Brain microvascular endothelial cell (primary cell): ENCODE measurements at places on chromosomes 12 and 14.

- no peak for DNase-seq
These were observed 322.2 kb downstream of the AEBP2 start for GRCh38 chr12:19761463-19761862.

DNA sequence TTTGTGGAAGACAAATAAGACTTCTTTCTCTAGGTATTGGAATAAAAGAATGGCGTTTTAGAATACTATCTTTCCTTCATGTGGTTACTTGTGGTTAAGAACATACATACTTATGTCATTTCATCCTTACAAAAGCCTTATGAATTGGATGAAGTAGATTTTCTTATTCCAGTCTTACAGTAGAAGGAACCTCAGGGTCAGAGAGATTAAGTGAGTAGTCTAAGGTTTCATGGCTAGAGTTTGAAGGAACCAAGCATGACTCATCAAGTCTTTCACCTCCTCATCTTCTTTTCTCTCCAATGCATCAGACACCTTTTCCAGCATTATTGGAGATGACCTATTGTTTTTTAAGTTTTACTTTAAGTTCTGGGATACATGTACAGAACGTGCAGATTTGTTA lies 92.9 kb upstream of the NEDD1 start:
- DNase-seq, result no peak

GRCh38 chr14:68182492-68182891 lies 362.9 kb downstream of the RAD51B start:
- DNase-seq, result no peak

GRCh38 chr12:130877333-130877732 lies 5.5 kb downstream of the RAN start:
- DNase-seq, result no peak

DNA sequence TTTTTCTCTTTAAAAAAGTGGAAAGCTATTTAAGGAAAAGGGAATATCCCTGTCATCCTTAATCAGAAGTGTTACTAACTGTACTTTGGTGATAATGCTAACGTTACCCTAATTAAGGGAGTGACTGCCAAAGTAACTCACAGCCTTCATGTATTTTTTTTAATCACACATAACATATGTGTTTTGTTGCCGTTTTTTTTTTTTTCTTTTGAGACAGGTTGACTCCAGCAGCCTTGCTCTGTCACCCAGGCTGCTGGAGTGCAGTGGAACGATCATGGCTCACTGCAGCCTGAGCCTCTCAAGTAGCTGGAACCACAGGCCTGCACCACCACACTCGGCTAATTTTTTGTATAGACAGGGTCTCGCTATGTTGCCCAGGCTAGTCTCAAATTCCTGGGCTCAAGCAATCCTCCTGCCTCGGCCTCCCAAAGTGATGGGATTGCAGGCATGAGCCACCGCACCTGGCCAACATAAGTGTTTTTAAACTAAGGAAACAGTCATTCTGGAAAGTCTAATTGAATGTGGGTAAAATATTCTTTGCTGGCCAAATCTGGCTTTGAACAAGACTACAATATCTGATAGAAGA lies 56.5 kb downstream of the HECTD4 start:
- DNase-seq, result no peak

DNA sequence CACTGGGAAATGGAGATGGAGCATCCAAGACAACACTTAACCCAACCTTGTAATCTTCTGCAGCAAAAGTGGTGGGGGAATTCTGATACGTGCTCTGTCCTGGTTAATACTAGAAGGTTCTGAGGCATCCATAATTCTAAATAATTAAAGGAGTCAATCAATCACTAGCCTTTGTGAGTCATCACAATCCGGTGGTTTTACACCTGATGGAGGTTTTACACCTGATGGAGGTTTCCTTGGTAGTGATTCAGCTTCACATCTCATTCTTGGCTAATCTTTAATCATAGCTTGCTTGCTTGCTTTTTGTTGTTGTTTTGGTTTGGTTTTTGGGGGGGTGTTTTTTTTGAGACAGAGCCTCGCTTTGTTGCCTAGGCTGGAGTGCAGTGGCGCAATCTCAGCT lies 343.4 kb downstream of the DPF3 start:
- DNase-seq, result no peak

DNA sequence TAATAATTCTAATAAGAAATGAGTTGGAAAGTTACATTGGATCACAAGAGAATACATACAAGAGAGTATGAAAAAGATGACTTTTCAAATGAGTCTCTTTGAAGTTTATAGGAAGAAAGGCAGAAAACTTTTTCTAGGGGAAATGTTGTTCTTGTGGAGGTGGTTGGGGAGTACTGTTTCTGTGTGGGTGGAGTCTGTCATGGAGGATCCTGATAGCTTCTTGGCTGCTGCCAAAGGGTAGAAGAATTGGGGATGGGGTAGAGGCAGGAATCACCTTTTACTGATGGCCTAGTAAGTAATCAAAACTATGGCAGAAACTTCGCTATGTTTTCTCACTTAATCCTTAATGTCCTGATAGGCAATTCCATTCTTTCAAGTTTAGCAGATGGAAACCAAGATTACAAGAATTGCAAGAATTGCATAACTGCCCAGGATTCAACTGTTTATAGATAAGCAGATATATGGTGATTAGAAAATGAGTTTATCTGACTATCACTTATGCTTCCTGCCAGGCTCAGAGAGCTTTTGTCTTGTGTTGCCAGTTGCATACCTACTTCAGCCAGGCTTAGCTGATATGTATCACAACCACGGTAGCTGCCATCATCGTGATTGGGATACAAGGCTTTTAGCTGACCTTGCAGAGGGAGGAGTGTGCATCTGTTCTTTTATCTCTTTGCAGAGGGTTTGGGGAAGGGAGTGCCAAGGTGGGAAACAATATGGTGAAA lies 463.9 kb downstream of the TMTC2 start:
- DNase-seq, result no peak
